ENCODE measurements at places on chromosomes 11 and 22.

GRCh38 chr11:108873310-108873709 lies 208.4 kb downstream of the DDX10 start:
- DNase-seq, result no peak

DNA sequence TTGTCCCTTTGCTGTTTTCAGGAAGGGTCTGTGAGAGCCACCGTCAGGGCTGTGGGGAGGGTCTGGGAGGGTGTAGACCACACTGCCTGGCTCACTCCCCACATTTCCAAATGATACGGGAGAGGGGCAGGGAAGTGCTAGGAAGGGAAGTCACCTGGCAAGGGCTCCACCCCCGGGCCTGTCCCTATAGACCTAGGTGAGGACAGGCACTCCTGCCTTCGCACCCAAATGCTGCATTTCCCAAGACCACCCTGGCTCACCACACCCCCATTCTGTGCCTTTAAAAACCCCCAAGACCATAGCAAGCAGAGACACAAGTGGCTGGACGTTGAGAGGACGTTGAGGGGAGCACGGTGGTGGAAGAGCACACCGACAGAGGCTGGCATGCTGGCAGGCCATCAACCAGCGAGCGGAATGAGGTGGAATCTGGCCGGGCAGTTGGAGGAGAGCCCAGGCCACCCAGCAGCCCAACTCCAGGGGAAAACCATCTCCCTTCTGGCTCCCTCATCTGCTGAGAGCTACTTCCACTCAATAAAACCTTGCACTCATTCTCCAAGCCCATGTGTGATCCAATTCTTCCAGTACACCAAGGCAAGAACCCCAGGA lies 45.7 kb downstream of the GNB1L start:
- no peak for DNase-seq

DNA sequence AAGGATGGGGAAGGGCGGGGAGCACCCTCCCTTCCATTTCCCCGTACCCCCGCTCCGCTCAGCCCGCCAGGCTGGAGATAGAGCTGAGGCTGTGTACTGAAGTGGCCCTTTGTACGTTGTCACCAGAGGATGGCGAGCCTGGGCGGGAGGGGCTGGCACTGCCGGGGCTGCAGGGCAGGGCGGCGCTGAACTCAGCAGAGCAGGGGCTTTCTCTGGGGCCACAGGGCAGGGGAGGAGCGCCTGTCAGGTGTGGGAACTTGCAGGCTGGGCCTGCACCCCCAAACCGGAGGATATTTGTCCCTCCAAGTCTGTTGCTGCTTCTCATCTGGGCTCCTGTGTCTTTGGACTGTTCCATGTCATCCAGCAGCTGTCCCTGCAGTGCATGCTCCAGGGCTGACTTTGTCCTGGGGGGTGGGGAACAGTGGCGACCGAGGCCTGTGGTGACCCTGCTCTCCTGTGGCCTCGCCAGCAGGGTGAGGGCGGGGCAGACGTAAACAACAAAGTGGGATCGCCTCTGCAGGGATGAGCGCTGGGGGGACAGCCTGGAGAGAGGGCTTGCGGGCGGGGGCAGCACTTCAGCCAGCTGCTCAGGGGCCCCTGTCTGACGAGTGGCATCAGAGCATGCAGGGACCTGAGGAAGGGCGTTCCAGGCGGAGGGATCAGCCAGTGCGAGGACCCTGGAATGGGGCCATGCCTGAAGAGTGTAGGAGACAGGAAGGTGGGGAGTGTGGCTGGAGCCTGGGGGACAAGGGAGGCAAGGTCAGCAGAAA lies 13.1 kb downstream of the MGAT3 start:
- no peak for DNase-seq

DNA sequence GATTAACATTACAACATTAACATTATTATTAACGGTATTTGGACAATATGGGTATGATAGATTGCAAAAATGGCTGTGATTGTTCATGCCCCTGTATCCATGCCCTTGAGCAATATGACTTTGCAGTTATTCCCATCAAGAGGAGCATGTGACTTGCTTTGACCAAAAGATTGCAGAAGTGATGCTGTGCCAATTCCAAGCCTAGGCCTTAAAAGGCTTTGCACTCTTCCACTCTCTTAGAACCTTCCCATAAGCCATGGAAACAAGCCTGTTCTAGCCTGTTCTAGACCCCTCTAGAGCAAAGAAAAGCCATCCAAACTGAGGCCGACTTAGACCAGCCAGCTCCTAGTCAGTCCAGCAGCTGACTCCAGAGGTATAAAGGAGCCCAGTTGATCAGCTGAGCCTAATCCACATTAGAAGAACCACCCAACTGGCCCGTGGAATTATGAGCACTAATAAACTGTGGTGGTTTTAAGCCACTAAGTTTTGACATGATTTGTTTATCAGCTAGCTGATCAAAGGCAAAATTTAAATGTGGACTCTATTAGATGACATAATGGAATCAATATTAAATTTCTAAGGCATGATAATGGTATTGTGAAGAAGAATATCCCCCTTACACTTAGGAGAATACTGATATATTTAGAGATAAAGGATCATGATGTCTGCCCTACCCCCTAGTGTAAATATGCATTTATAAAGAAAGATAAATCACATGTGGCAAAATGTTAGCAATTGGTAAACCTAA lies 28.6 kb downstream of the RAB30 start:
- DNase-seq, result no peak

DNA sequence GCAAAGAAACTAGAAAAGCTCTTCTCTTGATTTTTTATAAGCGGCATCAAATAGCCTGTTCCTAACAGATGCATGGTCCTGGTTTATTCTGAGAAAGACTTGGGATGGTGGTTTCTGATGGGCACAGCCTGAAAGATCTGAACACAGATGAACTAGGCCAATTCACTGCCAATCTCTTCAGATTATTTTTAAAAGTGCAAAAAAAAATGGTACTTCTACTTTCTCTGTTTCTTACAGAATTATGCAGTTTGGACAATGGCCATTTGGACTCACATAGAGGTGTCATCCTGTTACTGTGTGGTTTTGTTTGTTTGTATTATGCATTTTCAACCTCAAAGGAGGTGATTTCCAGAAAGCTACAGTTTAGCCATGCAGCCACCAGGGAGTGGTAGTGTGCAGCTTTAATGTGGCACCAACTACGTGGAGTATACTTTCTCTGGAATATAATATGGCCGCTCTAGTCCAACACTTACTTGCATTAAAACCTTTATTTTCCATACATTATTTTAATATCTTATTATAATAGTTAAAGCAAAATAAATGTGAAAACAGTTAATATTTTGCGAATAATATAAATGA lies 469.8 kb upstream of the KIRREL3 start:
- no peak for DNase-seq

DNA sequence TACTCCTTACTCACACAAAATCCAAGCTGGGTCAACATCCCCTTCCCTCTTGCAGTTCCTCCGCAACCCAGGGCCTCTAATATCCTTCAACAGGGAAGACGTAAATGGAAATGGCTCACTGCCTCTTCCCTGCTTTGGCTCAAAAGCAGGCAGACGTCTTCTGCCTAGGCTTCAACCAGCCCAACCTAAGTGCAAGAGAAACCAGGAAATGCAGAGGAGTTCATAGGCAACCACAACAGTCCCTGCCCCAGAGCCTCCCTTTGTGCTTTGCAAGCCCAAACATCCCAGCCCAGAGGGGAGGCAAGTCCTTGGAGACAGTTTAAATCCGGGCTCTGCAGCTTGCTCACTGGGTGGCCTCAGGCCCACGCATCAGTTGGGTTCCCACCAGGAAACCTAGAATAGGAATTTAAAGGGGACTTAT lies 33.3 kb downstream of the CD6 start:
- no peak for DNase-seq

GRCh38 chr11:44610186-44610955 lies 44.9 kb downstream of the CD82 start:
- no peak for DNase-seq

DNA sequence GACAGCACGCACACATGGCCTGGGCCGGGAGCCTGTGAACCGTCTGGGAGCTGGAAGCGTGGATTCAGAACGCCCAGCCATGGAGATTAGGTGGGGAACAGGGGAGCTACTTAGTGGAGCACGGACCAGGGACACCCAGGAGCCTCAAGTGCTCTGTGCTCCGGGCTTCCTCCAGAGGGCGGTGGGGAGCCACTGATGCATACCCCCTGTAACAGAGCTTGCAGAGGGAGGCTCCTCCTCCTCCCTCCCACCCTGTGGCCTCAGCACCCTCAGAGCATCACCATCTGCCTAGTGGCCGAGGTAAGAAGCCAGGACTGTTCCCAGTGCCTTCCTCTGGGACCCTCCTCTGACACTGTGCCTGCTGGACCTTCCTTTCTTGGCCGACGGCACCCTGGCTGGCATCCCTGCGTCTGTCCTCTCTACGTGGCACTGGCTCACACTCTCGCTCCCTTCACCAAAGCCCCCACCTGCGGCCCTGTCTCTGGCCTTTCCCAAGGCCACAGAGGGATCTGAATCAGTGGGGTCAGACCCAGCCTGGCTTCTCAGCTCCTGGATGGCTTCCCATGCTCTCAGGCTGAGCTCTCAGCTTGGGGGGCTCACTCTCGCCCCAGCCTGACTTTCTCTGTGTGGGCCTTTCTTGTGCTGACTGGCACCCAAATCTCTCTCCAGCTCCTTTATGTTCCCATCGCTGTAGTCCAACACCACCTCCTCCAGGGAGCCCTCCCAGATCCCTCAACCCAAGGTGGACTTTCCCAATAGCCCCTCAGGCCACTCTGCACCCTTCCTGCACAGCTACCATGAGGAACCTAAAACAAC lies 780.9 kb downstream of the BRD1 start:
- no peak for DNase-seq
